D721Med (cell line): ENCODE measurements at places on chromosomes 6 and 20.

- DNase-seq = no peak
Measured at GRCh38 chr6:158777510-158777909, 41.7 kb downstream of the EZR start.

DNA sequence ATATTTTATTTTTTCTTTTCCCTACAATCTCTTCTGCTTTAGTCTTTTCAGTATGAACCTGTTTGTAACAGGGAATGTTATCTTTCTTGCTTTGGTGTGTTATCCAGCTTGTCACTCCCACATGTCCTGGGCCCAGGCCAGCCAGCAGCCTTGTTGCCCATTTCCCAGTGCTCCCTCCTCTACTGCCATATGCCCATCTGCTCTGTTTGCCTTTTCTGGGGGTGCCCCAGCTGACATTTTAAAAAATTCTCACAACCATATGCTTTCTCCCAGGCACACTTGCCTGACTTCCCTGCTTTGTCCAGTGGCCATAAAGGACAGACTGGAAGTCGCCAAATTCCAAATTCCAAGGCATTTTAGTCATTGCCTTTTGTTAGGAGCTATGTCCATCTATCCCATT is 23.6 kb upstream of the LMBRD1 start:
- no peak for DNase-seq

- DNase-seq = no peak
Measured at GRCh38 chr6:156961282-156961892, 184.2 kb downstream of the ARID1B start.

DNA sequence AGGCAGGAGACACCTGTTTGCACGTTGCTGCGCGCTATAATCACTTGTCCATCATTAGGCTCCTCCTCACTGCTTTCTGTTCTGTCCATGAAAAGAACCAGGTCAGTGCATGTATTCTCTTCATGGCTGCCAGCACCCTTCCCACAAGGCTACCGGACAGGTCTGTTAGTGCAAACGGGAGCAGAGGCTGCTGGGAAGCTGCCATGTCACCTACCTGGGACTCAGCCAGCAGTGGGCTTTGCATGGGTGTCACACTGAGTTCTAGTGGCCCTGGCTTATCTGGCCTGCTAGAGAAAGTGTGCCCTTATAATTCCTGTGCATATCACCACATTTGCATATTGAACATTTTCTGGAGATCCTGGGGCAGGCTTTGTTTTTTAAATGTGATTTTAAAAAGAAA is 24.8 kb downstream of the LYRM2 start:
- DNase-seq = no peak

- no peak for DNase-seq
Measured at GRCh38 chr6:121733234-121733633, 297.8 kb downstream of the GJA1 start.

GRCh38 chr6:17107863-17108262 is 6.0 kb downstream of the STMND1 start:
- no peak for DNase-seq

GRCh38 chr6:128117916-128118315 is 217.1 kb upstream of the THEMIS start:
- no peak for DNase-seq

DNA sequence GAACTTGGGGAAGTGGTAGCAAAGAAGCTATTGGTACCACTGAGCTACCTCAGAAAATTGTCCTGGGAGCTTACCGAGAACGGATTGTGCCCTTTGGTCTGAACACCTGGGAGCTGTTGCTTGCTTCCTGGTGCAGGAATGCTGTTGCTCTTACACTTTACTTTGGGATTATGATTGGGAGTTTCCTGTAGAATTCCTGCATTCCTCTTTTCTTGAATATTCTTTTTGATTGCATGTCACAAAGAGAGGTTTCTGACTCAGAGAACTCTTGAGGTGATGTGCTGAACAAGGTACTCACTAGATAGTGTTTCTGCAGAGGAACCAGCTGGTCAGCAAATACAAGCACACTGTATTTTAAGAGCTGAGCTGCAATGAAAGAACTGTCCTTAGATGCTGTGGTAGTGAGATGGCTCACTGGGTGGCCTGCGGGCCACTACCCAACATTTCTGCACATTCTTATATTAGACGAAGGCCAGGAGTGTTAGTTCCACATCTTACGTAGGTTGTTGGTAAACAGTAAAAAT is 35.0 kb downstream of the LRRC1 start:
- DNase-seq = no peak

DNA sequence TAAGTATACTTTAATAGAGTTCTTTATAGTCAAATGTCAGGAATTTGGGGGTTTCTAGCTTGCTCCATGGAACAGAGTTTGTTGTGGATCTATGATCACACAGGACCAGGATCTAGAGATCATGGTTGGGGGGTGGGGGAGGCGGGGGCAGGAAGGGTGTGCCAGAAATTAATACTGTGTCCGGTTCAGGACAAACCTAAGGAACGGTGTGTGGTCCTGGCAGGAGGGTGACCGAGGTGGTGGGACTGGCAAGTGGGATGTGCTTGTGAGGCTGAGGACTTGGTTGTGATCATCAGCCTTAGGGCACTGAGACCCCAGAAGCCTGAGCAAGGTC is 27.9 kb downstream of the GSTA3 start:
- DNase-seq = no peak

DNA sequence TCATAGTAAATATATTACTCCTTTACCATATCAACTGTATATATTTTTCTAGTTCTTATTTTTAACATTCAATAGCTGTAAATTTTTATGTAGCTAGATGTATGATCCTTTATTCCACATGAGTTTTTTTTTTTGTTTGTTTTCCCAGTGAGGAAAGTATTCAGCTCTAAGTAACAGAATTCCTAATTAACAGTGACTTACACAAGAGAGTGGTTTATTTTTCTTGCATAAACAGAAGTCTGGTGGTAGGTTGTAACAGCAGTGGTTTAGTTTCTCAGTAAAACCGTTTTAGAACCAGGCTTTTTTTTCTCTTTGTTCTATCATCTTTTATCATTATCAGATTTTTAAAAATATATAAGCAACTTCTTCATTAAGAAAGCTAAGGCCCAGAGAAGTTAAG is 116.9 kb upstream of the FLRT3 start:
- no peak for DNase-seq

DNA sequence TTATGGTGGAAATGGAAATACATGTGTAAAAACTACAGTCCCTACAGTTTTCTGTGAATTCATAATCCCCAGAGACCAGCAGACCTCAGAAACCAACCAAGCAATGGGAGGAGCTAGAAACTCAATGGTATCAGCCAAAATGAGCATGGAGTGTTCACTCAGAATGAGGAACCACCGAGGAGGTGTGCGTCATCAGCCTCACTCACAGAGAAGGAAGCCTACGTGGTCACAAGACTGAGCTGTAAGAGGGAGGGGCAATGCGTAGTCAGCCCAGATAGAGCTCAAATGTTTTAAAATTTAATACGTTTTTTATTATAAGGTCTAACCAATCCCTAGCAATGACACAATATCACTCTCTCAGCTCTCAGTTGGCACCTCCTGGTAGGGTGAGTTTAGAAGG is 17.4 kb downstream of the MYLK4 start:
- DNase-seq = no peak

GRCh38 chr6:36329798-36330291 is 6.8 kb downstream of the BNIP5 start:
- no peak for DNase-seq

DNA sequence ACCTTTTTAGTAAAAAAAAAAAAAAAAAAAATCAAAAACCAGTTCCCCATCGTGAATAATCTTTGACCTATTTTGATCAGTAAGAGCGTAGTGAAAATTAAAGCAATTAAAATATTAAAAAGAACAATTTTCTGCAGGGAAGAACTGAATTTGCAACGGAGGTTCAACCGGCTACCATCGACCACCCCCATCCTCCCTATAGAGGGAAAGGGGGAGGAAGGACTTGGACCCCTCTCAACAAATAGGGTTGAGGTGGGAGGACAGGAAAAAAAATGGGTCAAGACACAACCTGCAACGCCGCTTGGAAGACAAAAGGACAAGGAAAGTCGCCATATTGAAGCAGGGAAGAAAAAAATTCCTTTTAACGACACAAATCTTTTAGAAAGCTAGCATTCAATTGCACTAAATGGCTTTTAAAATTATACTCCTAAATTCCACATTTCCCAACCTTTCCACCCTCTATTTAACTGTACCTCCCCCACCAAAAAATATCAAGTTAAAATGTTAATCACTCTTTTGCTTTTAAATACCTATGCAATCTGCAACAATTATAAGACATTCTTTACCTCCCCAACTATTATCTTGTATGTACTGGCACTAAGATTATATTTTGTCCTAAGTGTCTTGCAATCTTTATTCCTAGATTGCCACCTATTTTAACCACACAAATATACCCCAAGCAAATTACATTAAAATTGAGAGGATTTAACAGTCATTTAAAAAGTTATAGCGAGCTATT is 1.7 kb downstream of the PPP1R10 start:
- DNase-seq = no peak

- DNase-seq = no peak
Measured at GRCh38 chr20:48776306-48776705, 51.5 kb downstream of the PREX1 start.

GRCh38 chr20:62926229-62927127 is at the start of gene DIDO1:
TSS of gene DIDO1 (minus strand) at chr20:62926505.
- peak; percentile 97 for DNase-seq

GRCh38 chr6:123888771-123889513 is 85.3 kb downstream of the NKAIN2 start:
- DNase-seq = no peak

DNA sequence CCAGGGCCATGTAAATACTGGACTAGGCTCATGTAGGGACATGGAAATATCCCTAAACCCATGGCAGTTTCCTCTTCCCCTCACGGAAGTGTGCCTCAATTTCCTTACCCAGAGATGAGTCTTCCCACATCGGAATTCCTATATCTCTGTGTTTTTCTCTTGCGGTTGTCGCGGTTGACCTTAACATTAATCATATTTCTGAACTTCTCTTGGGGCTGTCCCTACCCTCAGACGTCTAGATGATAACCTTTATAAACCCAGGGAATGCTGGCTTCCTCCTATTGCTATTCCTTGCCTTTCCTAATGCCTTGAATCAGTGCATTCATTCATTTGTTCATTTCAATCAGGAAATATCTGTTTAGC is 160.1 kb downstream of the SASH1 start:
- no peak for DNase-seq

GRCh38 chr6:44057238-44057930 is 69.9 kb downstream of the MRPL14 start:
- no peak for DNase-seq

- DNase-seq = no peak
Measured at GRCh38 chr6:946546-946945, 253.6 kb upstream of the EXOC2 start.

DNA sequence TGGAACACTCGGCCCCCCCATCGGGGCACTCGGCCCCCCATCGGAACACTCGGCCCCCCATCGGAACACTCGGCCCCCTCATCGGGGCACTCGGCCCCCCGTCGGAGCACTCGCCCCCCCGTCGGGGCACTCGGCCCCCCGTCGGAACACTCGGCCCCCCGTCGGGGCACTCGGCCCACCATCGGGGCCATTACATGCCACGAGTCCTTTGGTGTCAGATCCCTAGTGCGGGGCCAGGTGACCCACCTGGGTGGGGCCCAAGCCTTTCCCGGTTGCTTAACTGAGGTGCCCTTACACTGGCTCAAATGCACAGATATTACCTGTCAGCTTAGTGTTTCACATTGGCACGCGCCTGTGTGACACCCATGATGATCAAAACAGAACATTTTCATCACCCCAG is 95.9 kb downstream of the TAF4 start:
- no peak for DNase-seq

GRCh38 chr20:39752262-39752876 is 790.2 kb downstream of the DHX35 start:
- DNase-seq = no peak

- DNase-seq = no peak
Measured at GRCh38 chr20:50726955-50727791, 4.2 kb upstream of the PARD6B start.
